ENCODE measurements at places on chromosomes 11 and 22. TPM values are rescaled to one million over a fixed set of nuclear protein-coding genes. Genes with fewer than 3 reads are reported as not detected.

GRCh38 chr11:10488934-10489691 is 34.0 kb downstream of the AMPD3 start:
- no peak overlapping the region for H3K4me3 ChIP-seq
- H3K4me1 ChIP-seq, result peaks cover 22% of the 10 kb centered on the region
- no peaks in the 10 kb centered on the region for H3K27me3 ChIP-seq
- no peak for DNase-seq
- peak overlapping the region; percentile 87 for H3K27ac ChIP-seq
- H3K36me3 ChIP-seq, result peaks cover 14% of the 10 kb centered on the region

DNA sequence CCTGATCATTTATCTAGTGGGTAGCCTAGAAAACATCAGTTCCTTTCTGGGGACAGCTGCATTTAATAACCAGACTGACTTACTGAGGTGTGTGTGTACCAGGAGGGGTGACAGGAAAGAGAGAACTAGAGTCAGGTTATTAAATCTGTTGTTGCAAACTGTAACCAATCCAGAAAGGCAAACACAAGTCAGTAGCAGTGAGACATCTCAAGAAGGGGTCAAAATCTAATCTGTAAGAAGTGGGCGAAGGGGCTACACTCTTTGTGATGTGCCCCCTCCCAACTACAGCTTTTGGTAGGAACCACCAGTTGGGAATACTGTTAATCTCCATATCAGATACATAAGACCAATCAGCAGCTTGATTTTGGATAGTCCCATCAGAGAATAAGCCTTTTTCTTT is 26.3 kb downstream of the CUL5 start:
- DNase-seq, result no peak
- H3K4me1 ChIP-seq, result peaks cover 9% of the 10 kb centered on the region
- H3K27me3 ChIP-seq, result no peaks in the 10 kb centered on the region
- H3K27ac ChIP-seq, result no peak overlapping the region

The TESMIN gene
- total RNA-seq, result 5.0 TPM

The MRGPRF gene
- not detected for total RNA-seq

DNA sequence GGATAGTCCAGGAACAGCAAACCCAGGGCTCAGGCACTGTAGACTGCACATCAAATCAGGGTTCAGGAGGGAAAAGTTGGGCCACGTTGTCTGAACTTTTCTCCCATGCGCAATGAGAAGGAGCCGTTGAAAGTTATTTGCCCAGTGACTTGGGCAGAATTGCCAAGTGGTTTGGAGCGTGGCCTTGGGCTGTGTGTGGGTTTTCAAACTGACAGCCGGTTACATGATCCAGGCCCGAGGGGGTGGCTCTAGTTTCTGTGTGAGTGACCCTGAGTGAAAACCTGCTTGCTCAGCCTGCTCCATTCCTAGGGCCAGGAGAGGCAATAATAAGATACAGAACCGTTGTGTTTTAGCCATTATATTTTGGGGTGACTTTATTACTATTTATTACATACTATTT is 20.3 kb downstream of the MB start:
- no peak for DNase-seq
- H3K27me3 ChIP-seq, result peaks cover 18% of the 10 kb centered on the region
- no peaks in the 10 kb centered on the region for H3K4me1 ChIP-seq

- DNase-seq, result no peak
- no peaks in the 10 kb centered on the region for H3K4me1 ChIP-seq
- no peak overlapping the region for H3K27ac ChIP-seq
- H3K27me3 ChIP-seq, result no peaks in the 10 kb centered on the region
- H3K36me3 ChIP-seq, result peaks cover 3% of the 10 kb centered on the region
Observed at GRCh38 chr11:76083563-76084451, 122.5 kb downstream of the WNT11 start.

GRCh38 chr11:69173925-69174581 is 18.3 kb downstream of the SMIM38 start:
- no peak for DNase-seq
- no peak overlapping the region for H3K27ac ChIP-seq
- no peaks in the 10 kb centered on the region for H3K4me1 ChIP-seq
- no peaks in the 10 kb centered on the region for H3K36me3 ChIP-seq
- no peak overlapping the region for H3K4me3 ChIP-seq
- peaks cover 5% of the 10 kb centered on the region for H3K27me3 ChIP-seq

DNA sequence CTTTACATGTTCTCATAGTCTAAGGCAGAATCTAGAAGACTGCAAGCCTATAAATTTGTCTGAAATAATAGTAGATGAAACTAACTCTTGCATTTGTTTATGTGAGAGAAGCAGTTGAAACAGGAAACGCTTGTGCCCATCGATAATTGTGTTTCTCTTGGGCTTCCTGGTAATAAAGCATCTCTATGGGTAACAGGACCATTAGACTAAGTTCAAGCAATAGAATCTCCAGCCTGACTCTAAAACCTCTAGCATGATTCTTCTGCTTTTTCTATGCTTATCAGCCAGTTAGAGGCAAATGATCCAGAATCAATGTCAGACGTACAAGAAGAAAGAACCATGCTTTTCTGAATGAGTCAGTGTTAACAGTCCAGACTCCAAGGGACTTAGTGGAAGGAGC is 1734.4 kb downstream of the LRRC4C start:
- H3K36me3 ChIP-seq, result no peaks in the 10 kb centered on the region
- no peak overlapping the region for H3K4me3 ChIP-seq
- DNase-seq, result no peak
- no peaks in the 10 kb centered on the region for H3K27me3 ChIP-seq

DNA sequence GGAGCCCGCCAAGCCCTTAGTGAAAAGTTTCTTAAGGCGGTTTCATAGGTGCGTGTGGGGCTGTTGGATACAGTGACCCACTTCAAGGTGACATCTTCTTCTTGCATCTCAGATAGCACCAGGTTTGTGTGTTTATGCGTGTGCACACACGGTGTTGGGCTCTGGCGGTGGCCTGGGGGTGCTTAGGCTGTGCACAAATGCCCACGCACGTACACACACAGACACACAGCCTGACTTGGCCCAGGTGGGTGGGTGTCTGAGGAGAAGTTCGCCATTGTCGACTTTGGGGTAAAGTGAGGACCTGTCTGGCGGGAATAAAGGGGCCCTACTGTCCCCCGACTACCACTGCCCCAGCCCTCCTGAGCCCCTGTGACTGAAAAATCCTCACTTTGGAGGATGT is 103.8 kb downstream of the KCNQ1 start:
- no peak overlapping the region for H3K4me3 ChIP-seq
- H3K27me3 ChIP-seq, result no peaks in the 10 kb centered on the region
- DNase-seq, result no peak
- no peaks in the 10 kb centered on the region for H3K36me3 ChIP-seq
- peaks cover 11% of the 10 kb centered on the region for H3K4me1 ChIP-seq

Data from T-helper 17 cell (primary cell).